Lower leg skin (tissue), 4 donors: ENCODE measurements at places on chromosomes 1 and 21.

GRCh38 chr1:199907361-199907760, 120.1 kb upstream of the NR5A2 start:
- DNase-seq = no peak

GRCh38 chr1:45952072-45952471, 148.7 kb downstream of the MAST2 start:
- DNase-seq = no peak

DNA sequence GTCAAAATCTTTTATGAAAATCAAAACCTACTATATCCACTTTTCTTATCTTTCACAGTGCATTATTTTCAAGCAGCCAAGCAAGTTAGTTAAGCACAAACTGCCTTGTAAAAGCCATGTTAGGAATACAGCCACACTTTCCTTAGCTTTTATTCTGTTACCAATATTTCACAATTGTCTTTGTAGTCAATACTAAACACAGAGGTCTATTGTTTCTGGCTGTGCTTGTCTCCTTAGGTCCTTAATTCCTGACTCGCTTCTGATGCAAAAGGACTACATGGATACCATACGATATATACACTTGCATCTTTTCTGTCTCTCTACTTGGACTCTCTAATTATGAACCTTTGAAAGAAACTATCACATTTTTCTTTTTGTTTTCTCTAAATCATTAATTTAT, 331.8 kb downstream of the NEGR1 start:
- no peak for DNase-seq

GRCh38 chr1:86567878-86568277, 21.0 kb downstream of the CLCA4 start:
- no peak for DNase-seq

GRCh38 chr1:118113261-118113660, 71.8 kb downstream of the SPAG17 start:
- no peak for DNase-seq

- no peak for DNase-seq
These were observed 16.4 kb downstream of the MTHFR start for GRCh38 chr1:11789126-11790067.

GRCh38 chr1:228315945-228316588, 90.6 kb downstream of the TRIM11 start:
- DNase-seq = peak; percentile 69

GRCh38 chr21:45952974-45953373, 28.6 kb upstream of the COL6A1 start:
- no peak for DNase-seq

DNA sequence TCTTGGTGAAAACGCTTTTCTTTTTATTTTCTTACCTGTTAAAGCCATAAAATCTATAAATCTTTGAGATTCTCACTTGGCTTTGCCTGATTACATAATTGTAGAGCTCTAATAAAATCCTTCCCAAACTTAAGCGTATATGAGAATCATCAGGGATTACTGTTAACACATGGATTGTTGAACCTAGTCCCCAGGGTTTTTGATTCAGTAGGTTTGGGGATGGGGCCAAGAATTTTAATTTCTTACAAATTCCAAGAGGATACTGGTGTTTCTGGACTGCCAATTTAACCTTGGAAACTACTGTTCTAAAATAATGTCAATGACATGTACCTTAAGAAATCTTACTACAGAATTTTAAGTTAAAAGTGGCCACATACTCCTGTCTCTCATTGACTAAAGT, 694.2 kb downstream of the BRINP3 start:
- no peak for DNase-seq

- peak; percentile 56 for DNase-seq
These were observed 8.4 kb downstream of the SLC1A7 start for GRCh38 chr1:53134042-53134485.

DNA sequence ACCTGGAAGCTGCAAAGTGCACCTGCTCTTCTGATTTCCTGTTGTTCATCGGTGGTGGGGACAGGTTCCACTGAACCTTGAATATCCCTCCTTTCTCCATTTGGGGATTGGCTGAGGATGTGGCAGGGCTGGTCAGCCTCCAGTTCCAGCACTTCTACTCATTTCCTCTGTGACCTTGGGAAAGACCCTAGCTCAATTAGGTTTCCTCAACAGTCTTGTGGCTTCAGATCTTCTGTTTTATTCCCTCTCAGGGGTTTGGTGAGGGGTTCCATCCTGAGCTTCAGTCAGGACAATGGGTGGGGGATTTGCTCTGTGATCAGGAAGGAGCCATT, 317.1 kb upstream of the PROX1 start:
- no peak for DNase-seq

GRCh38 chr1:65174585-65174984, 26.6 kb downstream of the AK4 start:
- peak; percentile 82 for DNase-seq

- DNase-seq = no peak
These were observed 189.6 kb downstream of the KAZN start for GRCh38 chr1:14788080-14788479.

DNA sequence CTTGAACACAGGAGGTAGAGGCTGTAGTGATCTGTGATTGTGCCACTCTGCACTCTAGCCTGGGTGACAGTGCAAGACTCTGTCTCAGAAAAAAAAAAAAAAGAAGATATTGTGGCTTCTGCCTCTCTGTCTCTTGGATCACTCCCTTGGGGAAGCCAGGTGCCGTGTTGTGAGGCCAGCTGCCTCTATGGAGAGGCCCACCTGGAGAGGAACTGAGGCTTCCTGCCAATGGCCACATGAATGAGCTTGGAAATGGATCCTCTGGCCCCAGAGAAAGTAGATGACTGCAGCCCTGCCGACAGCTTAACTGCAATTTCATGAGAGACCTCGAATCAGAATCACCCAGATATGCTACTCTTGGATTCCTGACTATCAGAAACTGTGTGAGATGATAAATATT, 19.7 kb upstream of the AK2 start:
- DNase-seq = no peak

DNA sequence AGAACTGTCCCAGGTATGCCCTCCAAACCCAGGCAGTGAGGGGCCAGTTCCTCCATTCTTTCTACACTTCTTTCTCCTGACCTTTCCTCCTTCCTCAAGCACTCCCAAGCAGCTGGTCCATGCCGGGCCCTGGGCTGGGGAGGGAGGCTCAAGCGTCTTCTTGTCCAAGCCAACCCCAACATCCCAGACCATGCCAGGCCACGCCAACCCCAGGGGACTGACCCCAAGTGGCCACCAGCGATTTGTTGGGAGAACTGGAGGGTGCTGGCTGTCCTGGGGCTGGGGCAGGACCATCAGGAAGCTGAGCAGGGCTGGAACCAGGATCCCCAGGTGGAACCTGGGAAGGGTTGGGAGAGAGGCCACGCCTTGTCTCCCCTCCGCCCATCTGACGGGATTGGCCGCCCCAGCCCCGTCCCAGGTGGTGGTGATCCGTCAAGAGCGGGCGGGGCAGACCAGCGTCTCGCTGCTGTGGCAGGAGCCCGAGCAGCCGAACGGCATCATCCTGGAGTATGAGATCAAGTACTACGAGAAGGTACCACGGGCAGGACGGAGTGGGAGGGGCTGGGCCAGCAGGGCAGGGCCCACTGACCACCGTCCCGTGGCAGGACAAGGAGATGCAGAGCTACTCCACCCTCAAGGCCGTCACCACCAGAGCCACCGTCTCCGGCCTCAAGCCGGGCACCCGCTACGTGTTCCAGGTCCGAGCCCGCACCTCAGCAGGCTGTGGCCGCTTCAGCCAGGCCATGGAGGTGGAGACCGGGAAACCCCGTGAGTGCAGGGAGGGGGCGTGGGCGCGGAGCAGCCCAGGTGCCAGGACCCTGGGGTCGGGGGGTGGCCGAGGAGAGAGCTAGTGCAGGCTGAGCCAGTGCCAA, 29.9 kb downstream of the EPHA8 start:
- no peak for DNase-seq

DNA sequence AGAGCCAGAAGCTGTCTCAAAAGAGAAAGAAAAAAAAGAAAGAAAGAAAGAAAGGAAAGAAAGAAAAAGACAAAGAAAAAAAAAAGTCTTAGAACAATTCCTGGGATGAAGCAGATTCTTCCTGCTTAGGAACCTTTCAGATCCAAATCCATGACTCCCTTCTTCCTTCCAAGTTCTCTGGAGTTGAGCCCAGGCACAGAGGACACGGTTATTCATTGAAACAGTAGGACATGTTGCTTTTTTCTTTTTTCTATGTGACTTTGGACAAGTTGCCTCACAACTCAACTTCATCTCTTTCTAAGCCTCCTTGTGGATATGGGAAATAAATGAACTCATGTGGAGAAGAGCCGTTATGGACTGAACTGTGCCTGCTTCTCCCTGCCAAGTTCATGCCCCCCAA, 14.7 kb upstream of the TNFRSF8 start:
- no peak for DNase-seq

GRCh38 chr21:45112371-45112770, 38.0 kb downstream of the ADARB1 start:
- no peak for DNase-seq

DNA sequence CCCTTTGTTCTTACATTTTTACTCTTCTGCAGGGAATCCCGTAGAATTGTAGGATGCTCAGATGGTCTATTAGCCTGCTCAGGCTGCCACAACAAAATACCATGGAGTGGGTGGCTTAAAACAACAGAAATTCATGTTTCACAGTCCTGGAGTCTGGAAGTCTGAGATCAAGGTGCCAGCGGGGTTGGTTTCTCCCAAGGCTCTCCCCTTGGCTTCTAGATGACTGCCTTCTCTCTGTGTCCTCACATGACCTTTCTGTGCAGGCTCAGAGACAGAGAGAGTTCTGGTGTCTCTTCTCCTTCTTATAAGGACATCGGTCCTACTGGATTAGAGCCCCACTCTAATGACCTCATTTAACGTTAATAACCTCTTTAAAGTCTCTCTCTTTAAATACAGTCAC, 41.7 kb downstream of the HUNK start:
- DNase-seq = peak; percentile 43

DNA sequence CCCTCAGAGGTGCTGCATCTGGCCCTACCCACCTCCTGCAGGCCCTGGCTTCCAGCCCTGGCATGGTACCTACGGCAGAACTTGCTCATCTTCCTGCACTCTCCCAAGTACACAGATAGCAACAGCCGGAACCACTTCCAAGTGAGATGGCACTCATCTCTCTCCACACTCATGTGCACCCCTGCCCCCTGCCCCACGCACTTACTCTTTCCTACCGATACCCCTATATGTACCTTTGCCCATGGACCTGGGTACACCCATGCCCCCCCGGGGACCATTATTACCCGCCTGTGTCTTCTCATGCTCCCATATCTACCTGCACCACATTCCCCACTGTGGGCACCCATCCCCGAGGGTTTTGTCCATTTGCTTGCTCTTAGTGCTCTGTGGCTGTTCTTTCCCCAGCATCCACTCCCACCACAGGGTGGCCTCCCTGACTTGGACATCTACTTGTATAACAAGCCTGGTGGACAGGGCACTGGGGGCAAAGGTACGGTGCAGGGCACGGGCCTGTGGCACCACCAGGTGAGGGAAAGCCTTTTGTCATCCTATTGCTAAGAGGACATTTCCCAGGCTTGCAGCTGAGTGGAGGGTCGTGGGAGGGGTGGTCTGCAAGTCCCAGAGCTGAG, 14.7 kb downstream of the HYI start:
- peak; percentile 81 for DNase-seq

DNA sequence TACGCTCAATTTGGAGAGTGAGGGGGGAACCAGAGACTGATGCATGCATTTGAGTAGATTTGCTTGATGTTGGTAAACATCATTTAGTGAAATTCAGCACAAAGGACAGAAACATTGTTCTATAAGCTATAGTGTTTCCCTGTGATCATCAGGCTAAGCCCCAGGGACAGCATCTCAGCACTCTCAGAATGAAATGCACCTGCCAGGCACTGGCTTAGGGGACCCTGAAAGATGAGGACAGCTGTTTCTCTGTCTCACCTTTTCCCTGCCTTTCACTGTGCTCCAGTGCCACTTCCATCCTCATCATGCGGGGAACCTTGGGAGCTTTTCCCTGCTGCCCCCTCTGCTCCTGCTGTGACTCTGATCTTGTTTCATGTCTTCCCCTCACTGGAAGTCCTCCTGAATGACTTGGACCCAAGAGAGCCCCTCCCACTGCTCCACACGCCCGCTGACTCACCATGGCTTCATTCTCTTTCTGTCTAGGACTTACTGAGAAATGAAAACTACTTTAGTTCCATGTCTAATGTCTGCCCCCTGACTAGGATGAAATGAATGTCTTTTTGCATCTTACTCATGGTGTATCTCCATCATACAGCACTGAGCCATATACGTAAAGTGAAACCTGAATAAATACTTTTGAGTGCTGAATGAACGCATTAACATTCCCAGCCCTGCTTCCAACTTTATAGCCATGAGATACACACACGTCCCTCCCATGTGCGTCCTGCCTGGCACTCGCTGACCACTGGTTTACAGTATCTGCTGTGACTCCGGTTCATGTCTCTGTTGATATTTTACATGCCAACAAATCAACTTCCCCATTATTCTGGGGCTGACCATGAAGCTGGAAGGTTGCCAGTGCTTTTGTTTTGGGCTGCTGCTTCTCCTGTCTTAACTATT, 182.0 kb downstream of the PCP4 start:
- no peak for DNase-seq

- DNase-seq = no peak
These were observed 739 bp downstream of the SMG5 start for GRCh38 chr1:156281693-156282478.

DNA sequence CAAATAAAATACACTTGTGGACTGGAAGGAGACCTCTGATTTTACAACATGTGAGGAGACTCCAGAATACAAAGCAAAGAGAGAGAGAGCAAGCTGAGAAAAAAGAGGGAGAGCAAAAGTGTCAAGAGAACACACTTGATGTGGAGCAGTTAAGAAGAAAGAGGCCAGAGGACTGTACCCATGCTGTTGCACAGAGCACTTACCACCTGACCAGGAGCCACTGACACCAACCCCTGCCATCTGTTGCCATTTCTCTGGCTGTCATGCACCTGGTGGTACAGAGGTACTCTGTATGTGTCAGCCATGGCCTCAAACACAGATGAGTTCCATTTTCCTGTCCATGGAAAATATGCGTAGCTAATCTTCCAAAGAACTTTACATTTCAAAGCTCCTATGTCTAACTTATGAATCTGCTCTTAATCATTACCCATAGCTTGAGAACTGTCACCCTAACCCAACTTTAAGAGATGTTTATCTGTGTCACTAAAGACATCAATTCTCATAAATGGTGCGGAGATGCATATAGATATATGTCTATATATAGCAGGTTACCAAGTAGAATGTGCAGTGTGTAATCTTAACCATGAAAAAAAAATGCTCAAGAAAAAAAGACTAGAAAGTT, 32.8 kb upstream of the ABCD3 start:
- no peak for DNase-seq

GRCh38 chr1:166083887-166084286, 82.9 kb downstream of the FAM78B start:
- DNase-seq = no peak

GRCh38 chr1:202264300-202264699, 70.7 kb downstream of the LGR6 start:
- no peak for DNase-seq

DNA sequence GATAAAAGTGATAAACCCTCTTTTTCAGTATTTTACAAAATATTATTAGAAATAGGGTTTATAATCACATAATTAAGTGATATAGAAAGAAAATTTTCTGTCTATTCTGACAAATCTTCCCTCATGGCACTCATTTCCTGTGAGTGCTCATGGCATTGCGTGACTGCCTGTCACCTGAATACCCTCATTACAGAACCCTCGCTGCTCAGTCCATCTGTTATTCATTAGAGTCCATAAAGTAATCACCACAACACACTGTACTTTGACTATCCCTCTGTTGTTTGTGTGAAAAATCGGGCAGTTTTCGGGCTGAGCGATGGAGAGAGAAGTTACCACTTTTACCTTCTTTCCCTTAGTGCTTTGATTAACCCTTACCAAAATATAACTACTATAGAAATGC, 100.4 kb upstream of the BRINP3 start:
- no peak for DNase-seq
